ENCODE measurements at places on chromosomes 12 and 14.

DNA sequence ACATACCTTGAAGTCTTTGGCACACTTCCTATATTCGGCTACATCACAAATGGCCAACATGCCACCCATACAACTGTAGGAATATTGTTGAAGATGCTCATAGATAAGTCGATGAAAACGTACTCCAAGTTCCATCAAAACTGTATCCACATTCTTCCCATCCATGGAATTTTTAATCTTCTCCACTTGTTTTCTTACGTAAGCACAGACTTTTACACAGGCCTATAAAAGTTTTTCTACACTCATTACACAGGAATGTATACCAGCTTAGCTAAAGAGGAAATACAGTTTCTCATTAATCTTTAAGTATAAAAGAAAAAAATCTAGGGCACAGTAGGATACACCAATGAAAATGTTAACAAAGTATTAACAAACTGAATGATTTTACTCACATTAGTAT, 59.1 kb downstream of the EXOC5 start:
- no peak for DNase-seq

DNA sequence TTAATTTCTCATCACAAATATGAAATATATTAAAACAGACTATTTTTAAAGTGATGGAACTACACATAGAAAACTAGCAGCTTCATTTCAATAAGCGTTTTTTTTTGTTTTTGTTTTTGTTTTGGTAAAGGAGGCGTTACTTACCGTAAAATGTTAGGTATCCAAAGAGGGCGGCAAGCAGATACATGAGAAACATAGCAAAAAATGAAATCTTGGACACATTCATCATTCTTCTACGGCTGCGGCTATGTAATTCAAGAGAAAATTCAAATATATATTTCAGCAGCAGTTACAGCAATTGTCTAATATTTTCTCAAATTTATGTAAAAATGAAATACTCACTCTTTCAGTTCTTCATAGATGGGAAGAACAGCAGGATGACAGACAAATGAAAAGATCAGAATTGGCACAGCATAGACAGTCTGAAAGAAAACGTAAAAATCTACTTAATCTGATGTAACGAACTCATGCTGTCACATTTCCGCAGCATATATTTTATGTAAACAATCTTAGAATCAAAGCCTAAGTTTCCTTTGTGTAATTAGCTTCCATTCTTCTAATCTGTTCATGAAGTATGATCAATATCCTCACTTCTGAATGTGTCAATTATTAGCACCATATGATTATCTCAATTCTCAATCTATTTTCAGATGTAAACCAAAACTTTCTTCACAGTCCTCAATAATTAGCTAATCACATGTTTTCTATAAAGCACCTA, 8.8 kb downstream of the SLC38A2 start:
- no peak for DNase-seq

DNA sequence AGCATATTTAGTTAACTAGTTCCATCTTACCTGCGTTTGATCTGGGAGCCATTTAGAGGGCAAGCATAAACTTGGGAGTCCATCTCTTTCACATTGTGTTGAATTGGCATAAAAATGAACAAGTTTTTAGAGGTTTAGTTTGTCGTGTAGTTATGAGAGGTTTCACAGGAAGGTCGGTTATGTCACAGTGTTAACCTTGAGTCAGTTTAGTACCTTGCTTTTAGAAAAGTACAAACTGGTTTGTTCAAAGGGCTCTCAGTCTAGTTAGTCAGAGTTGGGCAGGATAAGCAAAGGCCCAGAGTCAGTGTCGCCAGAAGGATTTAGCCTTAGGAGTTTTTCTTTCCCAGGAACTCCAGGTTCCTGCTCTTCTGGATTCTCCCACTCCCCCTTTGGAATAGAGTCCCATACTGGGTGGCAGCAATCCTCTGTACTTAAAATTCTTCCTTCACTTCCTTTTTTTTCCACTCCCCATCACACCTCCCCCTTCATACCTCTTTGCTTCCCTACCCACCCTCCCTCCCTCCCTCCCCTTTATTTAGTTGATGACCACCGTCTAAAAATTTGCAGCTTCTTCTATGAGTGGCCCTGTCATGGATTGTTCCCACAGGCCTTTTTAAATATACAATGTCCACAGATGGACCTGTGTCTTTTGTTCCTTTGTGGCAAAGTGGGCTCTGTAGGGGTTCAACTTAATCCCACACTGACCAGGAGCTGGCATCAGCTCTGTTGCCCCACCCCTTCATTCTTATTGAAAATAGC, 12.1 kb downstream of the PCBP2 start:
- no peak for DNase-seq

GRCh38 chr12:117921929-117922777, 46.6 kb downstream of the KSR2 start:
- DNase-seq = no peak

- DNase-seq = no peak
These were observed 197.0 kb upstream of the EEA1 start for GRCh38 chr12:93126069-93126474.

DNA sequence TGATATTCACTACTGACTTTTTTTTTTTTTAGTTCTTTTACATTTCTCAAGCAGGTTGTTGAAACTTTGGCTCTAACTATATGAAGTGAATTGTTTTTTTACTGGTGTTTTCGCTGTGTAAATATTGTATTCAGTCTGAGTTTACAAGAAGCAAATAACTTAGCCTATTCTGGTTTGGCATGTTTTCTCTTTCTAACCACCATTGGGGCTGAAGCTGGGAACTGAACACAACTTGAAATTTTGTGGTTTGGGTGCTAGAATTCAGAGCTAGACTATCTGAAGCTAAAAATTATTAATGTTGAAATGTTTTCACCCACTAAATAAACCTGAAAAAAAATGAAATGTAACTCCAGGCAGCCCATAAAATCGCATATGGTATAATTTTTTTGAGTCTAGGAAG, 37.2 kb downstream of the RAD51B start:
- no peak for DNase-seq

DNA sequence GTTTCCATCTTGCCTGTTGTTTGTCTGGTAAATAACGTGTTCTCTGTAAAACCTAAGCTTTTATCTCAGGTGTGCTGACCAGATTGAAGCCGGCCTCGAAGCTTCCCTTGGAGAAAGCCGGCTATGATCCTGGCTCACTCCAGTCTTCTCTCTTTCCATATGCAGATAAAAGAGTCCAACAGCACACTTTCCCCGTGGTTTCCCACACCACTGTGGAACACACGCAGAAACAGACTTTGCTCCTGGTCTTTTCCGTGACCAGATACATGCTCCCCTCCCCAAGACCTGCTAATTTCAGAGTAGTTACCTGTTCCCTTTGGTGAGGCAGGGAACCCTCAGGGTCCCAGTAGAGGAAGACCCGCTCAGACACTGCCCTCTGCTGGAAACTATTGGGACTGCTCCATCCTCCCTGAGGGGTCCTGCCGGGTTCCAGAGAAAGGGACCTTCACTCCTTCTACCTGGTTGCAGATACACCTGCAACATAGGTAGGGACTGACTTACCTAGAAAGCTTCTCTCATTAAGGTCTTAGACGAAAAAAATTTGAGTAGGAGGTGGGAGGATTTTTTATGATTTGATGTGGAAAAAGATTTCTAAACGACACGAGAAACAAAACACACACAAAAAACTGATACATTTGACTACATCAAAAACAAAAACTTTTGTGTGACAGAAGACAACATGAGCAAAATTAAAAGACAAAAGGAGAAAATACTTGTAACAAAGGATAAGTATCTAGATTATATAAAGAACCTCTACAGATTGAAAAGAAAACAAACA, 415.4 kb upstream of the CCDC196 start:
- DNase-seq = peak; percentile 67

DNA sequence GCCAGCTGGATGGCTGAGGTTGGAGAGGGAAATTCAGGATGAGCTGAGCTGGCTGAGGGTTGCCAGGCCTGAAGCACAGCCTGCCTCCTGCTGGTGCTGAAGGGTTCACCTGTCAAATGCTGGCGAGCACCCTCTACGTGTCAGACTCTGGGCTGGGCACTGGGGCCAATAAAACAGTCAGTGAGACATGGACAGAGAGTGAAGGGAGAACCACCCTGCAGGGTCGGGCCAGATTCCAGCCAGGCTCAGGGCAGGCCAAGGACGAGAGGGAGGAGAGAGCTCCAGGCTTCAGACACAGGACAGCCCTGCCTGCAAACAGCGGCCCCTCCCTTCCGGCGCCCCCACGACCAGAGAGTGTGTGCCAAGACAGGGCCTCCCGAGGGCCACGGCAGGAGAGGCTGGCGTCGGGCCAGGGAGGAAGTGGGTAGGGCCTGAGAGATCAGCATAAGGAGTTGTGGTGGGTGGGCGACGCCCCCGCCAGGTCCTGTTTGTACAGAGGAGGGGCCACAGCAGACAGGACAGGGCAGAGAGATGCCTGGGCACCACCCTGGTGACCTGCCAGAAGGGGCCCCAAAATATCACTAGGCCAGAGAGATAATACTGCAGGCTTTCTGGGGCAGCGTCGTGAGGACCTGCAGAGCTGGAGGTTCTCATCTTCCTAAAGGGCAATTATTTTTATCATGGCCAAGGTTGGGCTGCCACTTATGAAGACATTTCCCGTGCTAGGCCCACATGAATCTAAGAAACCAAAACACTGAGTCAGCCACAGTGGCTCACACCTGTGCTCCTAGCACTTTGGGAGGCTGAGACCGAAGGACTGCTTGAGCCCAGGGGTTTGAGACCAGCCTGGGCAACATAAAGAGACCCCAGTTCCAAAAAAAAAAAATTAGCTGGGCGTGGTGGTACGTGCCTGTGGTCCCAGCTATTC, 73.1 kb upstream of the GPR68 start:
- peak; percentile 66 for DNase-seq

DNA sequence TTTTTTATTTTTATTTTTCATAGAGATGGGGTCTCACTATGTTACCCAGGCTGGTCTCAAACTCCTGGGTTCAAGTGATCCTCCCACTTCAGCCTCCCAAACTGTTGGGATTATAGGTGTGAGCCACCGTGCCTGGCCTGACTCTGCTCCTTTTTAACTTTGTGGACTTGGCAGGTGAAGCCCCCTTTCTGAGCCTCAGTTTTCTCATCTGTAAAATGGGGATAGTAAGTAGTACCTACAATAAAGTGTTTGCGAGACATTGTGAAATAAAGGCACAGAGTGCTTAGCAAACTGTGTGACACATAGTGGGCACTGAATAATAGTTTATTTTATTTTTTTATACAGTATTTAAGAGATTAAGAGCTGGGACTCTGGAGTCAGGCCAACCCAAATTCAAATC, 21.1 kb upstream of the MED13L start:
- no peak for DNase-seq

- DNase-seq = no peak
These were observed 70.3 kb upstream of the PRMT8 start for GRCh38 chr12:3420693-3421092.

GRCh38 chr14:34951286-34951685, 31.5 kb upstream of the SRP54 start:
- no peak for DNase-seq

DNA sequence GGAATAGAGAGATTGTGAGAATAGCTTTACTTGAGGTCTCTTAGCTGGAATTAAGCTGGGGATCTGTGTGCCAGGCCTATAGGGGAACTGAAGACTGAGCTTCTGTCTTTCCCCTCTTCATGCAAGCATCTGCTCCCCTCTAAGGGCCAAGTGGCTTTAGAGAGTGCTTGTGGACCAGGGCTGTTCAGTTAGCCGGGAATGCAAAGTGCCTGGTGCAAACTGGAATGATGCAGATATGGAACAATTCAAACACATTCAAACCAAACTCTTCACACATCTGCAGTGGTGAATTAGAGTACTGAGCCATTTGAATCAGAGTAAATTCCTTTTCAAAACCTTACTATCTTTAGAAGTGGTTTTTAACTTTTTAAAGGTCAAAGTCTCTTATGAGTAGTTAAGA, 99.0 kb downstream of the LIN7A start:
- no peak for DNase-seq

DNA sequence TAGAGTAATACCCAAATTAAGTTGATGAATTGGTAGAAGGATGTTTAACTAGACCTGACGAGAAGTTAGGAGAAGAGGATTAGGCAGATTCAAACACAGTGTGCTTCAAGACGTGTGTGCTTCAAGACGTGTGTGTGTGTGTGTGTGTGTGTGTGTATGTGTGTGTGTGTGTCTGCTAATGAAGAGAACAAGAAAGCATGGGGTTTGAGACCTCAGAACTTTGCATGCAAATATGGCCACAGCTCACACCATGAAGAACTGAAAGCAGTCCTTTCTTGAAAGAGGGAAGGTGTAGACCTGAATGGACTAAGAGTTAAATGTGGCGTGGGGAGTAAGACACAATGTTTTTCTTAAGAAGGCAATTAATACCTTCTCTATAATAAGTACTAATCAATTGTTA, 32.5 kb upstream of the SSPN start:
- no peak for DNase-seq

DNA sequence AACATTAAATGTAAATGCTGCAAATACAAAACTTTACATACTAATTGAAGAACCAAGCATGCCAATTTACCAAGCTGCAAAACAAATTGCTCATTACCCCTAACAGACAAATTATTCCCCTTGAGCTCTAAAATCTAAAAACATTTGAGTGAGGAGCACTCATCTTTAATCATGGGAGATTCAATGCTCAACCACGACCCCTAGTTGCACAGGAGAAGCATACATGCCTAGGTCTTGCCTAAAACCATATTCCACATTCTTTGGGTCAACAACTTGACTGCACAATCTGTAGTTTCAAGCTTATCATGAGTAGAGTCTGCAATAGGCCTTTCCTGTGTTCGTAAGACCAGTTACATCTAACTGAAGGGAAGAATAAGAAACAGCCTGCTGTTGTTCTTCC, 69.7 kb downstream of the MGAT4C start:
- no peak for DNase-seq

- DNase-seq = no peak
These were observed 3.2 kb downstream of the DUSP6 start for GRCh38 chr12:89348894-89349699.

GRCh38 chr14:26328791-26329190, 269.0 kb downstream of the NOVA1 start:
- no peak for DNase-seq

DNA sequence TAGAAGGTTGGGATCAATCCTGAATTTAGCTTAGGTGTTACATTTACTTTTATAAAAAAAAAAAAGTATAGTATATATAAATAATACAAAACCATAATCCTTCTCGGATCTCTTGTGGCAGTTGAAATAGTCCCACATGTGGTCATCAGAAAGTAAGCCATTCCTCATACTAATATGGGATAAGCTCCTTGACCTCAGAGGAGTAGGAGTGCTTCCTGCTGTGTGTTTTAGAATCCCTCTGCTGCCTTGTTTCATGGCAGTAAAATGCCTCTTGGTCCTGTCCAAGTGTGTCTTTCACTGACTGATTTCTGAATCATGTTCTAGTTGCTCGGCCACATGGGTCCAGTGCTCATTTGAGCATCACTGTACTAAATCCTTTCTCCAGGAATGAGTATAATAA, 117.0 kb downstream of the NTN4 start:
- DNase-seq = no peak

DNA sequence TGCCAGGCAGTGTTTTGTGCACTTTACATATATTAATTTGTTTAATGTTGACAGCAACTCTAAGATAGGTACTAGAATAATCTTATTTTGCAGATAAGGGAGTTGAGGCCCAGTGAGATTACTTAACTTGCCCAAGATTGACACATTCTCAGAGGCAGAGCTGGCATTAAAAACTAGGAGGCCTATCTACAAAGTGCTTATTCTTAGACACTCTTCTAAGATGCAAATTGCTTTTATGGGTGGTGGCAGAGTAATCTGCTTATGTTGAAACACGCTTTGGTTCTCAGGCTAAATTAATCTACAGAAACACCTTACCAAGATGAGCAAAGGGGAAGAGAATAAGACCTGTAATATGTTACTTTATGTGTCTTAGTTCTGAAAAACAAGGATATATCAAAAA, 7.2 kb downstream of the MGP start:
- DNase-seq = no peak

- no peak for DNase-seq
These were observed 61.2 kb downstream of the ETNK1 start for GRCh38 chr12:22686193-22686592.
